ENCODE measurements at places on chromosomes 2 and 18.
A peak's percentile ranks its signal among the peaks of the same experiment; 100 is the strongest.

GRCh38 chr2:127108090-127108523 is 1.2 kb upstream of the BIN1 start:
- no peak for DNase-seq

DNA sequence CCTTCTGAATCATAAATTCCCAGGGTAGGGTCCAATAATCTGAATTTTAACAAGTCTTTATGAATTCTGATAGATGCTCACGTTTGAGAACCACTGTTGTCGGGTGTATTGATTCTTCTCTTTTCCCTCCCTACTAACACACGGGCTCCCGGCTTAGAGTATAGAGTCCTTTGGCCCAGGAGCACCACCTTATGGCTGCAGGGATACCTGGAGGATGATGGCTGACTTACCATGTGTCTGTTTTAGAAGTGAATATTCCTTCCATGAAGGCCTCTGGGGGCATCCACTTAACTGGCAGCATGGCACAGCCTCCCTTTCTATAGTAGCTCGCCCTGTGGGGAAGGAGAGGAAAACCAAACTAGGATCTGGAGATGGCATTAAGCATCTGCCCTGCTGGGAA is 91.7 kb downstream of the CLIP4 start:
- DNase-seq: no peak

DNA sequence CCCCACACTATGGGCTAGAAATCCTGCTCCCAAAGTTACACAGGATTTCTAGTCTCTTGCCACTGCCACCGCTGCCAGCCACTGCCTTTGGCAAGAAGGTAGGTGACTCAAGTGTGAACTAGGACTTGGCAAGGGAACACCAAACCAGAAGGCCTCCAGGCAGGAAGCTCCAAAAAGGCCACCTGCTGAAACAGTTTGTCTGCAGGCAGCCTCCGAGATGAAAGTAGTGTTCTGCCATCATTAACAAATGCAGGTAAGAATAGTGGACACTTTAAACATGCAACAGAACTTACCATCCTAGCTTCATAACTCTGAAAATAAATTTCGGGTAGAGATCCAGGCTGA is 3.9 kb downstream of the ANKRD44 start:
- peak; percentile 8 for DNase-seq

- no peak for DNase-seq
These were observed 43.6 kb upstream of the FZD7 start for GRCh38 chr2:201990069-201990468.

- DNase-seq: no peak
These were observed 137.9 kb upstream of the VRK2 start for GRCh38 chr2:57908736-57909161.

DNA sequence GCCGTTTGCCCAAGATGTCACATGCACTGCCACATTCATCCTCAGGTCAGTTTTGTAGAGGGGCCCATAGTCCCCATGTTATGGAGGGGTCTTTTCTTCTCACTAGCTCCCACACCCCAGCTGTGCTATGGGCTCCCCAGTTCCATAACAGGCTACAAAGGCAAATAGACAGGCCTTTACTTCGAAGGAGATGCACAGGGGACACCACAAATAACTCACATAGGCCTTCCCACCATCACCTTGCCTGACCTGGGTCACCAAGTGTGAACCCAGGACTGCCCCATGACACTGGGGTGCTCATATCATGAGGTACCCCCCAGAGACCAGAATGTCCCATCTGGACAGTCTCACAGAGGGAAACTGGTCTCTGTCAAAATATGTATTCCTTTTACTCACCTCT is 15.0 kb upstream of the INO80C start:
- no peak for DNase-seq

GRCh38 chr2:207229161-207229560 is 63.4 kb upstream of the KLF7 start:
- DNase-seq: no peak

- DNase-seq: no peak
These were observed 44.3 kb upstream of the TGIF1 start for GRCh38 chr18:3405713-3406112.

- peak; percentile 8 for DNase-seq
These were observed 45.1 kb upstream of the TBR1 start for GRCh38 chr2:161370981-161371380.

- DNase-seq: no peak
These were observed 101.5 kb downstream of the CDH7 start for GRCh38 chr18:65852273-65852672.

DNA sequence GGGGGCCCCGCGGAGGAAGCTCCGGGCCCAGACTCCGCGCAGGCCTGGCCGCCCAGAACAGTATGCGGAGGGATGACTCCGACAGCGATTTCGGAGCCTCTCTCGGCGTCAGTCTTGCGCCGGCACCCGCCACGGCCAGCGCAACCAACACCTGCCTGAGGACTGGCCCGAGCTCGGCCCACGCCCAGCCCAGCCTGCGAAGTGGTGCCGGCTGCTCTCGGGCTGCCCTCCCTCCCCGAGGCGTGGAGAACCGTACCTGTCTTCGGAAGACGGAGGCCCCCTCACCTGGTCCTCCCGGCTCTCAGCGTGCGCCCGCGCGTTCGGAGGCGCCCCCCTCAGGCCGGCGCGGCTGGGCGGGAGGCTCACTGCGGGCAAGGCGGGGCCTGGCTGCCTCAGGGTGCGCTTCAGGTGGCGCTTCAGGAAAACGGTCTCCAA is at the start of gene M1AP:
M1AP (minus strand) TSS at position 322 of the 435 bp plus-strand sequence. CDS start 8,055 bp downstream, outside the sequence.
- no peak for DNase-seq

DNA sequence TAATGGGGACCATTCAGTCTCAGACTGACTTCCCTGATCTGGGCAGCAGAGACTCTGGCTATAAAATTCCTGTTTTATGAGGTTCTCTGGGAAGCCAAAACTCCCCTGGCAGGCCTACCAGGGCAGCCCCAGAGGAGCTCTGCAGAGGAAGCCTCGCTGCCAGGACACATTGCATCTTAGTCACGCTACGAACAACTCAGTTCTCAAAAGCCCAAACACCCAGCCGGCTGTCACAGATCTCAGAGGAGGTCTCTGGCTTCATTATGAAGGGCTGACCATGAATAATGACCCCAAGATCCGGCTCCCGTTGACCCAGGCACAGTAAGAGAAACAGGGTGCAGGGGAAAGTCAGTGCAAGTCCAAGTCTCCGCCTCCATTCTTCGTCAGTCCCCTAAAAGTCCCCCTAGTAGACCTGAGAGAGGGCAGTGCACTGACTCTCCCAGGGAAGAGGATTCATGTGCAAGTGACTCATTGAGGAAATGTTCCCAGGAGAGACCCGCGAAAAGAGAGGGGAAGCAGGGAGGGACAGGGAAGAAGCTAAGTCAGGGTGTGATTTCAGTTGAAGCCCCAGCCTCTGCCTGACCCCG is 212.3 kb downstream of the CYP26B1 start:
- DNase-seq: no peak

DNA sequence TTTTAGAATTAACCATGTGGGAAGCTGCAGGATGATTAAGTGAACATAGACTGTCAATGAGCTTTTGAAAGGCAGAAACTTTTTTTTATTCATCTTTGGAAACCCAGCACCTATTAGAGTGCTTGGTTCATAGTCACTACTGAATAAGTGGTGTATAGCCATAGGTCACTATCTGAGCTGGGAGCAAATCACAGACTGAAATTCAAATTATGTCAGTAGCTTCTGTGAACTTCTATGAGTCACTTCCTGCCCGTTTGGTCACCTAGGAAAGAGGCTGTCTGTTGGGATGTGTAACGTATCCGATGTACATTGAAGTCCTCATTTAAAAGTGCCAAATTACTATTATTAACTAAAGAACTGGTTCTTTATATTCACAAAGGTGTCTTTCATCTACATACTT is 20.5 kb upstream of the SLC40A1 start:
- DNase-seq: no peak

DNA sequence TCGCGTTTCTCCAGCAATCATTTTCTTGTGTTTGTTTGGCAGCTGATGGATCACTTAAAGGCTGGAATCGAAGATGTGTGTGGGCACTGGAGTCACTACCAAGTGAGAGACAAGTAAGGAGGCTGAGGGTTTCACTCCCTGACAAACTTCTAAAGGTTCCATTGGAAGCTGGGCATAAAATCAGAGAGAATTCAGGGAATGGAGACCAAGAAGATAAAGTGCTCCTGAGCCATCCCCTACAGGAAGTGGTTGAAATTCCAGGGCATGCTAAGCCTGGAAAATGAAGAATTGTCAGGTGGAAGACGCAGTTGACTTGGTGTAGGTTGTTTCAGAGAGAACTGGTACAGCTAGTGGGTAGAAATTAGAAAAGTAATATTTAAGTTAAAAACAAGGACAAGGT is 39.1 kb downstream of the SLC9A4 start:
- DNase-seq: no peak

- no peak for DNase-seq
These were observed 293.0 kb downstream of the RDH14 start for GRCh38 chr2:18267501-18267900.
